ENCODE measurements at places on chromosomes 4 and X.
A peak's percentile ranks its signal among the peaks of the same experiment; 100 is the strongest.

GRCh38 chr4:2927696-2928075 lies 35.5 kb downstream of the NOP14 start:
- ATAC-seq, result no peak

GRCh38 chr4:89511776-89512175 lies 204.2 kb upstream of the GPRIN3 start:
- no peak for ATAC-seq

- ATAC-seq, result no peak
These were observed 1651.9 kb downstream of the C4orf33 start for GRCh38 chr4:130747842-130748241.

GRCh38 chrX:40887476-40887875 lies 152.1 kb upstream of the MED14 start:
- no peak for ATAC-seq

DNA sequence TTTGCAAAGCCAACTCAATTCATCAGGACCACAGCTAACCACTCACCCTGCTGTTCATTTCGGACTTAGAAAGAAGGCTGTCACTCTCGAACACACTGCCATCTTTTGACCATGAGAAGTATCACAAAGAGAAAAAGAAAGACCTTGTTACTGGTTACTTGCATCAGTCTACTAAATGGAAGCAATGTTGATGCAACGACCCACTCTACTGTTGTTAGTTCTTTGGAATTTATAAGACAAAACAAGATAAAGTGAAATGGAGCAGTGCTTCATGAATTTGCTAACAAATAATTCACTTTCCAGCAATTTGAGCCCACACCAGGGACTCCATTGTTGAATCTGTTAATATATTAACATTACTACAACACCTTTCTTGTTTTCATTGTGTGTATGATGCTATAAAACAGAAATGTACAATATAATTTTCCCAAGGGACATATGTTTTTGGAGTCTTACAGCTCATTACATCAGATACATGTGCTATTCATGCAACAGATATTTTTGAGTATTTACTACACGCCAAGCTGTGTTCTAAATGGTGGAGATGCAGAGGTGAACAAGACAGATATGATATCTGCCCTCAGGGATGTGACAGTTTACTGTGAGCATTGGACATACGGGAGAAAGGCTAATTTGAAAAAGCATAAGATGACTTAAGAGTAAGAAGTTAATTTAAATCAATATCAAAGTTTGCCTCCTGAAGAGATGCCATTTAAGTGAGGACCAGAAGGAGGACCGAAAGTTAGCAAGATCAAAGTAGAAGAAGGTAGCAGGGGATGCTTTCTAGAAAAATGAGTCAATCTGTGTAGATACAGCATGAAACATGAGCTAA lies 87.2 kb downstream of the AREG start:
- no peak for ATAC-seq

DNA sequence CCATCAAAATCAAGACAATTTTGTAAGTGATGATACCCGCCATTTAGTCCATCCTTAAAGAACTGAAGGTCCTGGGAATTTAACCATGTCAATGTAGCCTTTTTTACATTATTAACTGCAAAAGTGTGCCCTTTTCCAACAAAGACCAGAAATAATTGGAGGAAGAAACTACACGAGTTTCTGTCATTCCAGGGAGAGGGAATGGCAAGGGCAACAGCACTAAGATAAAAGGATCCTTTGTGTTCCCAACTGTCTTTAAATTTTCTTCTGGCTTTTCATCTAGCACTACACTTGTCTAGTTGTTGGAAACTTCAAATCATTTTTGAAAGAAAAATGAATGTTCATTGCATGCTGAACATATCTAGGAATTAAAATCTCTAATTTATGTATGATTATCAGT lies 286.2 kb downstream of the GALNTL6 start:
- no peak for ATAC-seq

DNA sequence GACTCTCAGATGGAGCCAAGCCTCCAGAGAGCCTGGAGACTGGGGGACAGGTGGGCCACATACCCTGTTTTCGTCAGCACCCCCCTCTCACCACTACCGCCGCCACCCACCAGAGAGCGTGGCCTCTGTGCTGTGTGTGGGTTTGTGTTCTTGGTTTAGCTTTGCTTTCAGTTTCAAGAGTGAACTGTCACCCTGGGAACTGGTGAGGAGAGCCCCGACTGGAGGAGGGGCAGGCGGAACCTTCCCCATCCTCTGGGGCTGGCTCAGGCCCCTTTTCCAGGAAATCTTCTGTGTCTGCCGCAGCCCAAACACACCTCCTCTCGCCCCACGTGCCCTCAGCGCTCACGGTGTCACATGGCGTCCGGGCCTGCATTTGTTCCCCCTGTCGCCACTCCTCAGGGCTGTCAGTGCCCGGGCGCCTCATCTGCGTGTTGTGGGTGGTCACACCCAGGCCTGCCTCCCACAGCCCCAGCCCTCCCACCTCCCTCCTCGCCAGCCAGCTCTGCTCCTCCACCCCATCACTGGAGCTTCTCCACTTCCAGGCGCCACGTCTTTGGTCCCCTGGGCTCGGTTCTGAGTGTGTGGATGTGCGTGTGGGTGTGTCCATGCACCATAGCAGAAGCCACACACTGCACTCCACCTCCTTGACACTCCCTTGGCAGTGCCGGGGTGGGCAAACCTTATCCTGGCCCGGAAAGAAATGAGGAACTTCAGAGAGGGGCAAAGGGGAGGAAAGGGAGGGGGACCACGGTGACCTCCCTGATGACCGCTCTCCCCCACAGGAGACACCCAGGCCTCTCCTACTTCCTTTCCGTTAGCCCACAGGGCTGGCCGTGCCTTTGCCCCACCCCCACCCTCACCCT lies 27.8 kb downstream of the ELF4 start:
- peak; percentile 87 for ATAC-seq

- ATAC-seq, result no peak
These were observed 710.7 kb upstream of the FAM241A start for GRCh38 chr4:111434586-111434985.

- ATAC-seq, result no peak
These were observed 184.3 kb downstream of the HS6ST2 start for GRCh38 chrX:132774010-132774714.

DNA sequence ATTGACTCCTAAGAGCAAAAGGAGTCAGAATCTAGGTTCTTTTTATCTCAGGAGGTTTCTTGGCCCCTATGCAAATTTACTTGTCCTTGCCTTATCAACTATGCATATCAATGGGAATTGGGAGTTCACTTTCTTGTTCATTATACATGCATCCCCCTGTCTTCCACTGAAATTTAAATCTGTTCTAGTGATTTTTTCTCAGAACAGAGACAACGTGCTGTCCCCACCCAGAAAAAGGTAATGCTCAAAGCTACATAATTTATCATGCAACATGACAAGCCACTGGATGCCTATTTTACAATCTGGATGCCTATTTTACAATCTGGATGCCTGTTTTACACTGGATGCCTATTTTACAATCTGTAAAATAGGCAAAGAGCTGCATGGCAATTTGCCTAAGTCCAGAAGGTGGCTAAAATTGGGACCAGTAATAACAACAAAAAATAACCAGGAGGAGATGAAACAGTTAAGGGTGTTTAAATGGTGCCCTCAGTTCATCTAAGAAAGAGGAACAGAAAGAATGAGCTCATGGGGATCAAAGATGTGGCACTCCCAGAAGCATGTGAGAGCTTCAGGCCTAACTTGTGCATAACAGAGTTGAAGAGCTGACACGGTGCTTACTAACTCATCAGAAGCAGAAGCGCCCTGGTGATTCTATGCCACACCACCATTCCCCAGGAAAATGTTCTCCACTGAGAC lies 537.8 kb upstream of the BOD1L1 start:
- peak; percentile 48 for ATAC-seq

DNA sequence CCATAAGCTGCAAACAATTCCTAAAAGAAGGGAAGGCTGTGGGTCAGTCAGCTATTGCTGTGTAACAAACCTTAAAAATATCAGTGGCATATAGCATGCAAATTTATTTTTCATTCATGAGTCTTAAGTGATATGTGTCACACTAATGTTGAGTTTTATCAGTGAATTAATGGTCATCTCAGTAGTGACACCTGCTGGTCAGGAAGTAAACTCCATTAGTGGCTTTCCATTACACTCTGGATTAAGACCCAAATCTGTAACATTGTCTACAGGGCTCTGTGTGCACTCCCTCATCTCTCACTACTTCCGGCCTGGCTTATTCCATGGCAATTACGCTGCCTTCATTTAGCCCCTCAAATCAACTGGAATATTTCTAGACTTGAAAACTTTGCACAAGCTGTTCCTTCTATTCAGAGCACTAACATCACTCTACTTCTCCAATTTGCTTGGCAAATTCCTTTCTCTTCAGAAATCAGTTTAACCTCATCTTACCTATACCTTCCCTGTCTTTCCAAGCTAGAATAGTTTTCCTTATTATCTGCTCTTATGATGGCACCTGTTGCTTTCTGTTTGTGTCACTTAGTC lies 217.3 kb upstream of the TAPT1 start:
- peak; percentile 41 for ATAC-seq

DNA sequence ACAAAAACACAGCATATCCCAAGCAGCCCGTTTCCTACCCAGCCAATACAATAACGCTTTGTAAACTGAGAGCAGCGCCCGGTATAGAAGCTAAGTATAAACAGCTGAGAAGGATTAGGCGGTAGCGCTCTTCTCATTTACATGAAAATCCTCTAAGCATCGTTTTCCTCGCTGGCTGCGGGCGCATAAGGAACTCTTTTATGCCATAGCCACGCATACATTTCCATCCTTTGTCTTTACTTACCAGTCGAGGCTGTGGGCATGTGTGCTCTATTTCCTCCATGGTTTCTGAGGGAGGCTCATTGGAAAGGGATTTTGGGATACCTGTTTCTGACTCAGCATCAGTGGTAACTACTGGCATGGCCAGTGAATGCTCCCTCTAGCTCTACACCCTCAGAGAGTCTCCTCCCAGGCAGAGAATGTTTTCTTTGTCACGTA lies 383 bp downstream of the PCYT1B start:
- peak; percentile 14 for ATAC-seq

GRCh38 chr4:114378305-114378903 lies 220.2 kb upstream of the UGT8 start:
- ATAC-seq, result no peak

DNA sequence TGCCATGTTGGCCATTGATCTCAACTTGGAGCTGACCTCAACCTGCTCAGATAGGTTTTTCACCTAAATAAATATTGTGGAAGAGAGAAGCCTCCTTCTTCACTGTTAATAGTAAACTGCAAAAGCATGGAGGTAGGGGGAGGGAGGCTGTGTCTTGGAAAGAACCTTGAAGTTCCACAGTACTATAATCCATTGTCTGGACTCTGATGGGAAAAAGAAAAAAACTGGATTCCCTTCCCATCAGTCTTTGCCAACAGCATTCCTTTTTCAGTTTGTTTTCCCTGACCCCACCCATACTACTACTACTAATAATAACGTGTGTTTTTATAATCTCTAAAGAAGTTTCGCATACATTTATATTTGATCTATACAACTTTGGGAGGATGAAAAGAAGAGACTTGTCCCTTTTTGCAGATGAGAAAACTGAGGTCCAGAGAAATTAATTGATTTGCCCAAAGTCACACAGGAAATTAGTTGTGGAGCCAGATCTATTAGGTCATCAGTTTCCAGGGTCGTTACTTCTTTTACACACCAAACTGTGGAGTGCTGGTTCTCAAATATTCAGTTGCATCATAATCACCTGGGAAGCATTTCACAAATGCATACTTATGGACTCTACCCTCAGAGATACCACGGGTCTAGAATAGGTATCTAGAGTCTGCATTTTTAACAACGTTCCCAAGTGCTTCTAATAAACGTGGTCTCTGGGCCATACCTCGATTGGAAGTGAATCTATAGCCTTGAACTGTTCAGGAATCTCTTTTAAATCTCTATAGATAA lies 59.1 kb downstream of the LUZP4 start:
- no peak for ATAC-seq

GRCh38 chr4:1055721-1056590 lies 44.5 kb downstream of the FGFRL1 start:
- ATAC-seq, result peak; percentile 100

DNA sequence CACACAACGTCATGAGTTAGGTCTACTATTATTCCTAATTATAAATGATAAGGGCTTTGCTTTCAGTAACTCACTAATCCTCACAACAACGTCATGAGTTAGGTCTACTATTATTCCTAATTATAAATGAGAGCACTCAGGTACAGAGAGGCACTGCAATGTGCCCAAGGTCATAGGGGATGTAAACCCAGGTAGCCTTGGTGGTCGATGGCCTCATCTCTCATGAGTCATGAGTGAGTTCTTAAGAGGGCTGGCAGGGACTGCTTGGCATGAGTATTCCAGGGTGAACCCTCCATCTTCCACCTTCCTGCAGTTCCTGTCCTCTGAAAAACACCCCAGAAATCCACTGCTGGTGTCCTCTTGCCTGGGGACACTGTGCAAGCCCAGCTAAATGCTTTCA lies 317.1 kb downstream of the STK32B start:
- ATAC-seq, result no peak

- no peak for ATAC-seq
These were observed 34.2 kb upstream of the ESX1 start for GRCh38 chrX:104288961-104289360.

GRCh38 chrX:112846782-112847181 lies 6.2 kb upstream of the AMOT start:
- ATAC-seq, result no peak

DNA sequence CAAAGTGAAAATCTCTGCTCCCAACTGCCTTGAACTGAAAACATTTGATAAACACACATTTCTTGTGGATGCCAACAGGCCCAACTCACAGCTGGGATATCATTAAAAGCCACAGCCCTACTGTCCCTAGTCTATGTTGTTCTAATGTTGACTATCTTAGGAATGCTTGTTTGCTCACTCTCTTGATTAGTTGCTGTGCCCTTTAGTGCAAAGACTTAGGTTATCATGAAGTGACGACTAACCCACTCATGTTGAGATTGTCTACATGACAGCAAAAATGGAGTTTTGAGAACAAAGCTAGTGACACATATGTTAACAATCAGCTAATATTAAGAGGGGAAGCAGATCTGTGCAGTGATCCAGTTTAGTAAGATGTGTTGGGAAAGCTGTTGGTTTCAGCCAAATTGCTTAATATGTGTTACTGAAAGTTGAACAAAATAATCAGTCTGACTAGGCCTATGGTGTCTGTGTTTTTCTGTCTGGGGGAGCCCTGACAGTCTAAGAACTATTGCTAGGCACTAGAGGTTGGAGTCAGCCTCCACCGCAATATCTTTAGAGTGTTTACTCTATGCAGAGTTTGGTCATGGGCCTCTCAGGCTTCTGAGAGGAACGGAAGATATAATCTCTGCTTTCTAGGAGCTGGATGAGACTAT lies 125.5 kb downstream of the ATG4A start:
- no peak for ATAC-seq
